ENCODE measurements at places on chromosomes 2 and 18.

DNA sequence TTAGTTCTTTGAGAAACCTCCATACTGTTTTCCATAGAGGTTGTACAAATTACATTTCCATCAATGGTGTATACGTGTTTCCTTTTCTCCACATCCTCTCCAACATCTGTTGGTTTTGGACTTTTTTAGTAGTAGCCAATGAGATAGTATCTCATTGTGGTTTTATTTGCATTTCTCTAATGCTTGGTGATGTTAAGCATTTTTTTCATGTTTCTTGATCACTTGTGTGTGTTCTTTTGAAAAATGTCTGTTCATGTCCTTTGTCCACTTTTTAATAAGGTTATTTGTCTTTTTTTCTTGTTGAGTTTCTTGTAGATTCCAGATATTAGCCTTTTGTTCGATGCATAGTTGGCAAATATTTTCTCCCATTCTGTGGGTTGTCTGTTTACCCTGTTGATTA is 392.3 kb upstream of the ZEB2 start:
- DNase-seq: no peak

DNA sequence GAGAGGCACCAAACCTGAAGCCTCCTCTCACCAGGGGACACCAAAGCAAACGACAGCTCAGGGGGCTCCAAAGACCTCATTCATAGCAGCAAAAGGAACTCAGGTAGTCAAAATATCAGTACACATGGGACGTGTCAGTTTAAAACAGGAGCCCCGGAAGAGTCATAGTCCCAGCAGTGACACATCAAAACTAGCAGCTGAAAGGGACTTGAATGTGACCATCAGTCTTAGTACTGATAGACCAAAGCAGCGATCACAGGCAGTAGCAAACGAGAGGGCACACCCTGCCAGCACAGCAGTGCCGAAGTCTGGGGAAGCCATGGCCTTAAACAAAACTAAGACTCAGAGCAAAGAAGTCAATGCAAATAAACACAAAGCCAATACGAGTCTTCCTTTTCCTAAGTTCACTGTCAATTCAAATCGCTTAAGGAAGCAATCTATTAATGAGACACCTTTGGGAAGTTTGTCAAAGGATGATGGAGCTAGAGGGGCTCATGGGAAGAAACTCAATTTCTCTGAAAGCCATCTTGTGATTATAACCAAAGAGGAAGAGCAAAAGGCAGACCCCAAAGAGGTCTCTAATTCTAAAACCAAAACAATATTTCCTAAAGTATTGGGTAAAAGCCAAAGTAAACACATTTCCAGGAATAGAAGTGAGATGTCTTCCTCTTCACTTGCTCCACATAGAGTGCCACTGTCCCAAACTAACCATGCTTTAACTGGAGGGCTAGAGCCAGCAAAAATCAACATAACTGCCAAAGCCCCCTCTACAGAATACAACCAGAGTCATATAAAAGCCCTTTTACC is 1.2 kb downstream of the GALNT5 start:
- no peak for DNase-seq

DNA sequence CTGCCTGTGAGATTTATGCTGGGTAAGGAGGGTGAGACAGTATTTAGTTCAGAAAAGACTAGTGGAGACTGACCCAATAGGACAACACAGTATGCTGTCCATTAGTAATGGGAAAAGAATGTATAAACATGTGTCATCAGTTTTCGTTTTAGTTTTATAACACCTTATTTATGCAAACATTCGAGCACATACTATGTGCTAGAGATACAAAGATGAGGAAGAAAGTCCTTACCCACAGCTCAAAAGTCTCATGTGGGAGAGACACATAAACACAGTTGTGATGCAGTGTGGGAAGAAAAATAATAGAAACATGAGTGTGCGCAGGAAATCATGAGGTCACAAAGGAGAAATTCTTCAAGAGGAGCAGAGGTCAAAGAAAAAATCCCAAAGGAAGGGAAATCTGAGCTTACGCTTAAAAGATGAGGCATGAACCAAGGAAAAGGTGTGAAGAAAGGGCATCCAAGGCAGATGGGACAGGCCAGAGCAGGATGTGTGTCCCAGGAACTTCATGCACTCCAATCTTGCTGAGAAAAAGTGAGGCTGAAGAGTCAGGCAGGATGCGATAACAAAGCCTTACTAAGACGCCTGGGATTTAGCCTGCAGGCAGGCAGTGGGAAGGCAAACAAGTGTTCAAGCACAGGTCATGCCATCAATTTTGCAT is 8.1 kb downstream of the METTL21A start:
- DNase-seq: no peak

- no peak for DNase-seq
Measured at GRCh38 chr18:6557770-6558248, 143.1 kb upstream of the L3MBTL4 start.

- no peak for DNase-seq
Measured at GRCh38 chr2:190596993-190597392, 51.9 kb upstream of the NAB1 start.
